Caco-2 (cell line): ENCODE measurements at places on chromosomes 3 and 15. TPM values are rescaled to one million over a fixed set of nuclear protein-coding genes. Genes with fewer than 3 reads are reported as not detected.

TRIM59 gene
- total RNA-seq: 3.8 and 4.5 TPM in 2 replicates

- no peak for DNase-seq
Observed at GRCh38 chr3:160820022-160820421, 64.0 kb downstream of the PPM1L start.

DNA sequence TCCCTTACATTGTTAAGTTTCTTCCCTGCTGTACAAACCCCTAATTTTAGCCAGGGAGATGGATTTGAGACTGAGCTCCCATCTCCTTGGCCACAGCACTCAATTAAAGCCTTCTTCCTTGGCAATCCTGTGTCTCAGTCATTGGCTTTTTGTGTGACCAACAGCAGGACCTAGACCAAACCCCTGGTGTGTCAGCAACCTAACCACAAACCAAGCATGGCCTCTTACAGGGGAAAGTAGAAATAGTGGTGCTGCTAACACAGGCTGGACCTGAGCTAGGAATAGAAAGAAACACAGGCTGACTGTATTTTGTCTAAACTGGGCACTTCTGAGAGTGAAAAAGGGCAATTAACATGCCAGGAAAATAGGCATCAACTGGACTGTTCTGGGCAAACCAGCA is 37.9 kb downstream of the PPCDC start:
- no peak for DNase-seq

GRCh38 chr3:64104691-64105111 is 81.4 kb upstream of the PSMD6 start:
- no peak for DNase-seq

- no peak for DNase-seq
Observed at GRCh38 chr15:29194866-29195265, 74.8 kb downstream of the NSMCE3 start.

DNA sequence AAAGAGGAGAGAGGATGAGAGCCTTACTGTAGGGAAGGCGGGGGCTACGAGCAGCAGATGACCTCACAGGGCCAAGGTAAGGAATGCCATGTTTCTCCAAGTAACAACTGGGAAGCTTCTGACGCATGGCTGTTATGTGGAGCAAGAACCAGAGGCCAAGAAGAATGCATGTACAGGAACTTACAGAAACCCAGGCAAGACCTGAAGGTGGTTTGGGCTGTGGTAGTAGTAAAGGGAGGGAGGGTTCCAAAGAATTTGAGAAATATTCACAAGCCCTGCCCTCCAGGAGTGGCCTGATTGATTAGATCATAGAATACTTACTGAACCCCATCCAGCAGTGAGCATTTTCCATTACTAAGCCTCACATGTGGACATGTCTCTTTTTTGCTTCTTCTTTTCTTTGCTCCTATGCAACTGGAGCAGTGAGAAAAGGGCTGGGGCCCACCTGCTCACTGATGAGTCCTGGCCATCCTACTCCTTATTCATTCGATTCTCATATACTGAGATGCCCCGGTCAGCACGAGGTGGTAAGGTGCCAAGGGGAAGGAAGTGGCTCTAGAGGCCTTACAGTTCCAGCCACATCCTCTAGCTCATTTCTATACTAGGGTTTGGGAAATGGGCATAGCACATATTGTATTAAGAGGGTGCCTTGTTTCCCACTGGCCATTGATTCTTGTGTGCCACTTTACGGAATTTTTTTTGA is 8.3 kb upstream of the SLC12A8 start:
- no peak for DNase-seq
